BE2C (cell line): ENCODE measurements at places on chromosomes 1 and 21.
A peak's percentile ranks its signal among the peaks of the same experiment; 100 is the strongest.

DNA sequence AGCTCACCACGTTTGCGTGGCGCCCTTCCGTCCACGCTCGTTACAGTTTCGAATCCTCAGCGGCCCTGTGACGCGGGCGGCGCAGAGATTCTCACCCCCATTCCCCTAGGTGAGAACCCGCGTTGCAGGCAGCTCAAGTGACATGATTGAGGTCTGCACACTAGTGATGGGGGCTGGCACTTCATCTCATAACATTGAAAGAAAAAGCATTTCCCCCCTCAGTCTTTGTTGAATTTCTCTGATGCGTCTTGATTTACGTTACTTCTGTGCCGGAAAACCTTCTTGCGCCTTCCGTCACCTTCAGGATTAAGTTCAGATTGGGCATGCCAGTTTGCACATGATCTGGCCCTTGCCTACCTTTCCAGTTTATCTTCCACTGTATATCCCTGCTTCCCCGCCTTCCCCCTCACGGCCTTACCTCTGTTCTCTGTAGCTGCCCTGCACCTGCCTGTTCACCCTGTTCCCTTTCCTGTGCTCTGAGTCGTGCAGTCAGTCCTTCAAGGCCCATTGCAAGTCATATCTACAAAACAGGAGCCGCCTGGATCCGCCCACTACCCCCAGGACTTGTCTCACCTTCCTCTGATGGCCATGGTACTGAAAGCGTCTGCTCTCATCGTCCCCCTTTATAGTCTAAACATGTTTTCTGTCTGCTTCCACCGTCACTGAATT is 1.1 kb downstream of the CTPS1 start:
- DNase-seq, result peak; percentile 30

DNA sequence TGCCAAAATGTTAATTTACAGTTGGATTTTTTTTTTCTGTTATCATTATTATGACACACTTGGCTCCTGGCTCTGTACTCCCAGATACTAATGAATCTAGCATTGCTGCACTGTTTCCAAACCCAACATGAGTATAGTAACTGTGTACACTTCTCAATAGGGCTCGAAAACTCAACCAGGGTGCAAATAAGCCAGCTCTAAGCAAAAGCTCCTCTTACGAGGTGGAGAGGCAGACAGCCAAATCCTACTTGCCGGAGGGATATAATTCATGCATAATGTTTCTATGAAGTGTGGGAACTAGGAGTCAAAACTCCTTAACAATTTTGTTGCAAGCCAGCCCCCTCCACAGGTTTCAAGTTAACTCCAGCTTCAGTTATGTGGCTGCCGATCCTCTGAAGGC is 510.4 kb upstream of the ZP4 start:
- DNase-seq, result no peak

DNA sequence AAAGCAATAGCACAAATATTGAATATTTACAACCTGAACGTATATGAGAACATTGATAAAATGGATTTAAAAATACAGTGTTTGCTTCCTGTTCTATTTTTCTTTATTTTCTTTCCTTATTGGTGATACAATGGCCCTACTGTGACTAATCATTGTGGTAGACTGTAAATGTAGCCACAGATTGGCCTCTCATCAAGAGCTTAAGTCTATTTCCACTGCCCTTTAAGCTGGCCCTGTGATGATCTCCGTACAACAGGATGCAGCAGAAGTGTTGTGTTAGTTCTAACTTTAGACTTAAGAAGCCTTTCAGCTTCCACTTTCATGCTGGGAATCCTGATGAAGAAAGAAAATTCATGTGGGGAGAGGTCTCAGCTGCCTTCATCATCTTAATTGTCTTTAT is 285.6 kb upstream of the B3GALT2 start:
- no peak for DNase-seq

DNA sequence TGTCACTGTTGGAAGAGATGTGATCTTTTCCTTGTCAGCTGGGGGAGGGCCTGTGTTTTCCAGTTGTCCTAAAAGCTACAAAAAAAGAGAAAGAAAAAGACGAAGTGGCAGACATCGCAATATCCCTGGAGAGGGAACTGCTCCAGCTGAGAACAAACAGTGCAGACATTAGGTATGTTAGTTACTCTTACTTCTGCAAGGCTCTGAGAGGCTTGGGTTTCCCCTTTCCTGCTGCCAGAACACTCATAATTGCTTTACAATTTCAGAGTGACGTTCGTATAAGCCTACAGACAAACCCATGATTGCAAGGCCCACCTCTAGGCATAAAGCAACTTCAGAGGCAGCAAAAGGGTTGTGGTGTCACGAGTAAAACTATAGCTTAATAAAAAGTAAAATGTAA is 31.1 kb downstream of the CD160 start:
- no peak for DNase-seq

GRCh38 chr1:72111662-72112061 is 170.7 kb downstream of the NEGR1 start:
- no peak for DNase-seq

GRCh38 chr1:46622344-46622743 is 5.7 kb upstream of the MOB3C start:
- no peak for DNase-seq

DNA sequence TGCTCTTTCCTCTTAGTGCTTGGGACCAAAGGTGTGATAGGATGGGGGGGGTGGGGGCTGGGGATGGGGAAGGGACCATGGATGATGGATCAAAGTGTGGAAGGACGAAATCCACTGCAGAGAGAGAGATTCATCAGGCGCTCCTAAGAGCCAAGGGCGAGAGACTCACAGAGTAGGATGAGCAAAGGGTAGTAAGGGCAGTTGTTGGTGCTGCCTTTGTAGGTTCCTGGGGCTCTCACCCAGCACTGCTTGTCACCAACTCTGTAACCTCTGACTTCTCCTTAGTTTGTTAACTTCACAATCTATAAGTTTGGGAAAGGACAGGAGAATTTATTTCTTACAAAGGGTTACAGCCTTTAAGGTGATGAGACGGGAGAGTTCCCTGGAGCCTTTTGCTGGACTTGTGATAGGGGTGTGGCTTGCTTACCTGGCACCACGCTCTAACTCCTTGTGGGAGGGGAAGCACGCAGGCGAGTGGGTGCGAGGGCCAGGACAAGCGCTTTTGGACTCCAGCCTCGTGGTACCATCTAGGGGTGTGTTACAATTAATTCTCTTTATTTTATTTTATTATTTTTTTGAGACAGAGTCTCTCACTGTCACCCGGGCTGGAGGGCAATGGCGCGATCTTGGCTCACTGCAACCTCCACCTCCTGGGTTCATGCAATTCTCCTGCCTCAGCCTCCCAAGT is 1.6 kb upstream of the PDXK start:
- DNase-seq, result no peak

- DNase-seq, result no peak
These were observed 46.8 kb upstream of the EDEM3 start for GRCh38 chr1:184801503-184801902.

DNA sequence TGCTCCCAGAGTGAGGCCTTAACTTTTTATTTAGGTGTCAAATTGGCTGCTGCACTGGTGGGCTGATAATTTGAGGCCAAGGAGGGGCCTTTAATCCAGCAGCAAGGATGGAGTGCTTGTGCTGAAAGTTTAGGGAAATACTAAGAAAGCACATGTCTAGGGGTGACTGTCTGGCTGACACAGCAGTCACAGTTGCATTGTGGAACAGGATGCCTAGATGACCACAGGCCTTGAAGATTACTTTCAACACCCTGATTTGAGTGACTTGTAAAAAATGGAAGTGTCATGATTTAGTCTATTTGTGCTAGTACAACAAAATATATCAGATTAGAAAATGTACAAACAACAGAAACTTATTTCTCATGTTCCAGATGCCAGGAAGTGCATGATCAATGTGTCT is 57.7 kb downstream of the ZNF697 start:
- no peak for DNase-seq

DNA sequence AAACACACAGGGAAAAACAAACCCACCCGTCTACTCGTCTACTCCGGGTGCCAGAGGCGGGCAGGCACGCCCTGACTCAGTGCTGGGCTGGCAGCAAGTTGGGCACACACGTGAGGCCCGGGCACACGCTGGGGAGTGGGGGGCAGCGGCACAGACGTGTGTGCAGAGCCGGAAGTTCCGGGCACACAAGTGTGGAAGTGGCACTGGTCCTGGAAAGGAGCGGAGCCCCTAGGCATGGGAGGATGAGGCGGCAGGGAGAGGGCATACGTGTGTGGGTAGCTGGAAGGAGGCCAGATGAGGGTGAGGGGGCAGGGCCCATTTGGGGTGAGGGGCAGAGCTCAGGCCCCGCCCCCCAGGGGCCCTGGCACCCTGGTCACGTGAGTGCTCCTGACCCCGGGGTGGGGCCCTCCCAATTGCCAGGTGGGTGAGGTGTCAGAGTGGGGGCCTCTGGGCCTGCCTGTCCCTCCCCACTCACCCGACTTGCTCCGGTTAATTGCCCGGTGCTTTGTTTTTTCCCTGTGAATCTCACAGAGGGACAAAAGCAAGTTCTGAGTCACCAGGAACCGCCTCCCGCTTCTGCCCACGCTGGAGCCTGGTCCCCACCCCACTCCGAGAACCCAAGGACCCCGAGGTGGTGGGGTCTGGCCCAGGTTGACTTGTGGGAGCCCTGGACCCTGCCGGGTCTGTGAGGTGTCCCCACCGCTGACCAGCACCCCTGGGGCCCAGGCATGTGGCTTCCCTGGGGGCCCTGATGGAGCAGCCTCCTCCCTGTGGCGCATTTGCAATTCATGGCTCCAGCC is 104.8 kb upstream of the CASZ1 start:
- DNase-seq, result peak; percentile 58

DNA sequence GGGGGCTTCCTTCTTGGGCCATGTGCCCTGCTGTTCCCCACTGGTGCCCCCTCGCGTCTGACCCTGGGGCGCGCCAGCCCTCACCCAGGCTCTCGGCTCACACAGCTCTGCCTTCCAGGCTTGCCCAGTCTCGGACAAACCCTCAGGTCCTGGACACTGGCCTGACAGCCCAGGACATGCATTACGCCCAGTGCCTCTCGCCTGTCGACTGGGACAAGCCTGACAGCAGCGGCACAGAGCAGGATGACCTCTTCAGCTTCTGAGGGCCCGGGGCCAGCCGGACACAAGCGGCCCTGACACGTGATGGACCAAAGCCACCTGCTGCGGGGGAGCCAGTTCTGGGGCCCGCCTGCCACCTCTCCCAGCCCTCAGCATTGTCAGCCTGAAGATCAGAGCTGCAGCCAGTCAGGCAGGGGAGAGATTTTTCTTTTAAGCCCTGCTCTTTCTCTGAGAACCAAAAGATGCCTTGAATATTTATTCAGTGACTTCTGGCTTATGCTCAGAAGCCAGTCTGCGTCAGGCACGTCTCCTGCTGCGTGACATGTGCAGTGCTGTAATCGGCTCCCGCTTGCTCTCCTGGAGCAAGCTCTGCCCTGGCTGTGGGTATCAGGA is 23.4 kb downstream of the LDLRAP1 start:
- no peak for DNase-seq

- peak; percentile 6 for DNase-seq
These were observed 481.0 kb downstream of the OMA1 start for GRCh38 chr1:58065520-58065919.

- no peak for DNase-seq
These were observed 4.9 kb downstream of the SPTA1 start for GRCh38 chr1:158681606-158682005.

DNA sequence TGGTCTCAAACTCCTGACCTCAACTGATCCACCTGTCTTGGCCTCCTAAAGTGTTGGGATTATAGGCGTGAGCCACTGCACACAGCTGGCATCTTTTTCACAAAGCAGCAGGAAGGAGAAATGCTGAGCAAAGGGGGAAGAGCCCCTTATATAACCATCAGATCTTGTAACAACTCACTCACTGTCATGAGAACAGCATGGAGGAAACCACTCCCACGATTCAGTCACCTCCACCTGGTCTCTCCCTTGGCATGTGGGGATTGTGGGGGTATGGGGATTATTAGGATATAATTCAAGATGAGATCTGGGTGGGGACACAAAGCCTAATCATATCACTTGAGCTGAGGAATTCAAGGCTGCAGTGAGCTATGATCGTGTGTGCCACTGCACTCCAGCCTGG is 3.0 kb upstream of the MFSD2A start:
- no peak for DNase-seq

- DNase-seq, result no peak
These were observed 343.6 kb downstream of the PTPRU start for GRCh38 chr1:29579821-29580425.

GRCh38 chr1:71587961-71588360 is 507.1 kb upstream of the ZRANB2 start:
- peak; percentile 10 for DNase-seq

DNA sequence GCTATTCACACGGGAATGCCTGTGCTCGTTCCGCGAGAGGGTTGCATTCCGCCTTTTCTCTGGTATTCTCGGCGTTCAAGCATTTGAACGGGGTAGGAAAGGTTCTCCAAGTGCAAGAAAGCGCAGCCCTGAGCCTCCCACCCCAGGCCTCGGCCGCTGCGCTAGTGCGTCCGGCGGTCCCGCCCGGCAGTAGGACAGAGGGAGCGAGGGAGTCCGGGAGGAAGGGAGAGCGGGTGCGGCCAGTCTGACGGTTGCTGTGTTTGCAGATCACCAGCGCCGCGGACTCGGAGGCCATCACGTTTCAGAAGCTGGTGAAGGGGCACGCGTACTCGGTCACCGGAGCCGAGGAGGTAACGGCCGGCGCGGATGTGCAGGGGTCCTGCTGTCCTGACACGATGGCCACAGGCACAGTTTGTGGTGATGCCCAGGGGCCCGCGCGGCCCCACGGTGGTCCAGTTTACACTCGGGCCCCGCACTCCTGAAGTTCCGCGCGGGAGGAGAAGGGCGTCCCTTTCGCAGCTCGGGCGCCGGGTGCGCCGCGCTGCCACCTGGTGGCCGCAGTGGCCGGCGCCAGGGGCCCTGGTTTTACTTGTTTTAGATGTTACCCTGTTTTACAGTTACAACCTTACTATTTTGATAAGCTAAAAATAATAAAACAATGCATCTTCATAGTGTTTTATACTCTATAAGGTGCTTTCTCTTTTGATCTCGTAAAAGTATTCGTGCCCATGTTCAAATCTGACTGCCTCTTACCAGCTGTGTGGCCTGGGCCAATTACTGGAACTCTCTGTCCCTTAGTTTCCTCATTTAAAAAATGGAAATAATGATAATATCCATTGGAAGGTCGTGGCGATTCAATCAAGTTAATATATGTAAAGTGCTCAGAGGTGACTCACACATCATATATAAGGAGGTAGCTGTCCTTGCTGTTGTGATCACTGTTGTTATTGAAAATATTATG is 36.7 kb downstream of the CAPN2 start:
- peak; percentile 65 for DNase-seq
